H9 (cell line): ENCODE measurements at places on chromosomes 12 and 14.

GRCh38 chr12:6855322-6855721 lies 3.4 kb downstream of the USP5 start:
- H3K4me1 ChIP-seq: no peaks in the 10 kb centered on the region; the same call in 1 of the 2 replicates
- no peaks in the 10 kb centered on the region for H3K27me3 ChIP-seq
- no peak overlapping the region for H3K27ac ChIP-seq
- no peak for DNase-seq
- H3K4me3 ChIP-seq: no peak overlapping the region
- H3K36me3 ChIP-seq: peaks cover 29% of the 10 kb centered on the region; the same call in 2 of the 3 replicates

GRCh38 chr12:23376238-23376637 lies 573.2 kb downstream of the SOX5 start:
- H3K36me3 ChIP-seq: no peaks in the 10 kb centered on the region; the same call in 2 of the 3 replicates
- no peaks in the 10 kb centered on the region for H3K27me3 ChIP-seq
- H3K27ac ChIP-seq: no peak overlapping the region
- no peak overlapping the region for H3K4me3 ChIP-seq
- H3K4me1 ChIP-seq: no peaks in the 10 kb centered on the region
- peak; percentile 44 for DNase-seq

DNA sequence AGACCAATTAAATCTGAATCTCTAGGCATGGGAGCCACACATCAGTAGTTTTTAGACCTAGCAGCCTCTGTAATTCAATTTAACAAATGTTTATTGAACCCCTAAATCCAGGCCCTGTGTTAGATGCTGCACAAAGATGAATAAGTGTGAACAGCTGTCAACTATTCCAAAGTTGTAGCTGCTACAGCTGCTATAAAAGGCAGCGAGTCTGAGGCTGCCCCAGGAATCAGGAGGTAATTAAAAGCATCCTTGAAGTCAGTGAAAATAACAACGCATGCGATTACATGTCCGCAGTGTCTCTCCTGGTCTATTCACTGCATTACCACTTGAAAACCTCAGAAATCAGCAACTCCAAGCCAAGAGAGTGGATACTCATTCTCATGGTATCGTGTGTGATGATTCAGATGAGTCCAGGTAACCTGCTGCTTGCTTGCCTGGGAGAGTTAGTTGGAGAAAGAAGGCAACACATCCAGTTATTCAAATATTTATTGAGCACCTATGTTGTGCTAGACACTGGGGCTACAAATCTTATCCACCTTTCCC lies 34.9 kb upstream of the DDHD1 start:
- no peak for DNase-seq
- H3K4me1 ChIP-seq: no peaks in the 10 kb centered on the region; the same call in 1 of the 2 replicates
- no peak overlapping the region for H3K4me3 ChIP-seq
- no peaks in the 10 kb centered on the region for H3K36me3 ChIP-seq

- H3K4me3 ChIP-seq: no peak overlapping the region
- no peaks in the 10 kb centered on the region for H3K36me3 ChIP-seq
- no peak overlapping the region for H3K27ac ChIP-seq
- DNase-seq: no peak
- H3K27me3 ChIP-seq: no peaks in the 10 kb centered on the region
- no peaks in the 10 kb centered on the region for H3K4me1 ChIP-seq
Measured at GRCh38 chr12:13631873-13632272, 349.5 kb downstream of the GRIN2B start.

GRCh38 chr12:11768233-11768965 lies 118.9 kb downstream of the ETV6 start:
- H3K27ac ChIP-seq: no peak overlapping the region
- no peak for DNase-seq
- H3K36me3 ChIP-seq: no peaks in the 10 kb centered on the region
- no peaks in the 10 kb centered on the region for H3K27me3 ChIP-seq
- no peak overlapping the region for H3K4me3 ChIP-seq
- H3K4me1 ChIP-seq: no peaks in the 10 kb centered on the region; the same call in 1 of the 2 replicates

GRCh38 chr12:88952562-88952942 lies 372.3 kb upstream of the KITLG start:
- no peak for DNase-seq
- H3K36me3 ChIP-seq: peaks cover 2% of the 10 kb centered on the region; the same call in 1 of the 2 replicates
- no peak overlapping the region for H3K4me3 ChIP-seq
- no peak overlapping the region for H3K27ac ChIP-seq
- peaks cover 7% of the 10 kb centered on the region for H3K4me1 ChIP-seq

GRCh38 chr12:52871291-52872039 lies 22.7 kb upstream of the KRT78 start:
- H3K27me3 ChIP-seq: no peaks in the 10 kb centered on the region; the same call in 1 of the 2 replicates
- H3K4me3 ChIP-seq: no peak overlapping the region
- no peaks in the 10 kb centered on the region for H3K36me3 ChIP-seq
- DNase-seq: no peak
- H3K27ac ChIP-seq: no peak overlapping the region

DNA sequence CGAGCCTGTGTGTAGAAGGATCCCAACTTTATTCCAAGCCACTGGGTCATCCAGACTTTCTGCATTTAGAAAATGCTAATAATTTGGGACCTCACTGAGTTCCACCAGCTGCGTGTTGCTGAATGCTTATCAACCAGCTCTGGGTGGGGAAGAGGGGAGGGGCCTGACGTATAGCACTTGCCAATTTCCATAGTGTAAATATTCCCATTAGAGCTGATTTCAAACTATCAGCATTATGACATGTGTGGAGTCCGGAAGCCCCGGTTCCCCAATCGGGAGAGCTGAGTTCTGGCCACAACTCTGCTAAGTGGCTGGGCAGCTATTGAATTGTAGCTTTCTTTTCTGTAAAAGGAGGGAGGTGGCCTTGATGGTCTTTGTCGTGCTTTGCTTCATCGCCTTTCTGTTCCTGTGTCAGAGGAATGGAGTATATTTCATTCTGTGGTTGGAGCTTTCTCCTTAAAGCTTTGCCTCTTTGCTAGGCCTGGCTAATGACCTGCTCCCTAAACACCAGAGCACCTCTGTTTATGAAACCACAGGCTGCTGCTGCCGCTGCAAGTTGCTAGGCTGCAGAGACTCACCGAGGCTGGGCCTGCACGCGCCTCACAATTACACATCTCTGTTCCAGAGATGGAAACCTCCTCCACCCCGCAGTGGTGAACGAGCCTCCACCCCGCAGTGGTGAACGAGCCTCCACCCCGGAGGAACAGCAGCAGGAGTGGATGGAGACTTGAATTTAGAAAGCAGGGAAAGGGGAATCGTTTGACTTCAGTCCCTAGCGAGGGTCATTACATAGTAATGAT lies 7.7 kb upstream of the BCL7A start:
- H3K4me1 ChIP-seq: no peaks in the 10 kb centered on the region
- no peak overlapping the region for H3K4me3 ChIP-seq
- DNase-seq: no peak

GRCh38 chr12:123513805-123514204 lies 19.7 kb downstream of the RILPL1 start:
- DNase-seq: peak; percentile 24
- no peak overlapping the region for H3K4me3 ChIP-seq
- no peak overlapping the region for H3K27ac ChIP-seq
- H3K4me1 ChIP-seq: no peaks in the 10 kb centered on the region

DNA sequence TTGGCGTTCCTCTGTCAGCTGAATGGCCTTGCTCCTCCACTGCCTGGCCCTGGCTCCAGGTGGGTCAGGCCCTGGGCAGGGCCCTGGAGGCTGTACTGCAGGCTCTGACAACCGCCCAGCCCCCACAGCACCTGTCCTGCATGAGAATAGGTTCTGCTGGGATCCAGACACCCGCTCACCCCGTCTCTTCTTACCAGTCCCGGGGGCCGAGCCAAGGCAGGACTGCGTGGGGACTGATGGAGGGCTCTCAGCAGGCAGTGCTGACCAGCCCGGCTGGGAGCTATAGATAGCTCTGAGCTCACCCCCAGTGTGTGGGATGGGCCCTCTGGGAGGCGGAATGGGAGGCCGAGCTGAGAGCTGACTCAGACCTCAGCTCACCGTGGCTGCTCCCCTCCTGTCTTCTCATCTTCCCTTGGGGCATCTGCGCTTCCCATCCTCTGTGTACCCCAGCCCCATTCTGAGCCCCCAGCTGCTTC lies 39.6 kb downstream of the TEAD4 start:
- peak; percentile 86 for DNase-seq
- peaks cover 79% of the 10 kb centered on the region for H3K36me3 ChIP-seq
- H3K27me3 ChIP-seq: no peaks in the 10 kb centered on the region
- H3K27ac ChIP-seq: no peak overlapping the region
- peaks cover 8% of the 10 kb centered on the region for H3K4me1 ChIP-seq

DNA sequence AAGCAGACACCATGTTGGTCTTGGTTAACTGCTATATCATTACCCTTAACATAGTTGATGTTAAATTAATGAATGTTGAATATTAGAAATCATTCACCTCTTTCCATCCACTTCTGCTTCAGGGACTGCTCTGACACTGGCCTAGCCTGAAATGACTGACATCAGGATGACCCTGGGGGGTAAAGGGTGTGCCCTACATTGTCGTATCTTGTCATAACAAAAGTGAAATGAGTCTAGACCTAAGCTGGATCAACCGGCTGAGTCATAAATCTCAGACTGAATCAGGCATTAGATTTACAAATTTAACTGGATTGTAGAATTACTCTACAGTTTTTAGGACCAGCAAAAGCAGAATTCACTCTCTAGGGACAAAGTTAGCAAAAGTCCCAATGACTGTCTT lies 35.3 kb downstream of the KICS2 start:
- H3K36me3 ChIP-seq: no peaks in the 10 kb centered on the region
- H3K4me3 ChIP-seq: no peak overlapping the region
- no peaks in the 10 kb centered on the region for H3K4me1 ChIP-seq
- H3K27me3 ChIP-seq: no peaks in the 10 kb centered on the region
- H3K27ac ChIP-seq: no peak overlapping the region
- no peak for DNase-seq

DNA sequence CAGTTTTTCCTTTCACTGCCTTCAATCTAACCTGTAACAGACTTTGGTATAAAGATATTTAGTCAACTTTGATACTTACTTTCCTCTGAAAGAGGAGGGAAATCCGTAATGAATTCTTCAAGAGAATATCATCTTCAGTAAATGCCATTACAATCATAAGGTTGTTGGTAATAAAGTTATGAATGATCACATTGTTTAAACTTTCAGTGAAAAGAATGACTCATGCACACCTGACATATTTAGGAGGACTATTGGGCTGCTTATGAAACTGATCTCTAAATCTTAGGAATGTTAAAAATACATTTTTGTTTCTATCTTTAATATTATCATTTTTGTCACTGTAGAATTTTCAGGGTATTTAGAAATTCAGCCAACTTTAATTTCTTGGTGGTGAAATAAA lies 474.7 kb downstream of the SLC16A7 start:
- no peak overlapping the region for H3K4me3 ChIP-seq
- no peak for DNase-seq
- H3K36me3 ChIP-seq: no peaks in the 10 kb centered on the region
- H3K4me1 ChIP-seq: no peaks in the 10 kb centered on the region
- H3K27ac ChIP-seq: no peak overlapping the region
